ENCODE measurements at places on chromosomes 4 and X.

DNA sequence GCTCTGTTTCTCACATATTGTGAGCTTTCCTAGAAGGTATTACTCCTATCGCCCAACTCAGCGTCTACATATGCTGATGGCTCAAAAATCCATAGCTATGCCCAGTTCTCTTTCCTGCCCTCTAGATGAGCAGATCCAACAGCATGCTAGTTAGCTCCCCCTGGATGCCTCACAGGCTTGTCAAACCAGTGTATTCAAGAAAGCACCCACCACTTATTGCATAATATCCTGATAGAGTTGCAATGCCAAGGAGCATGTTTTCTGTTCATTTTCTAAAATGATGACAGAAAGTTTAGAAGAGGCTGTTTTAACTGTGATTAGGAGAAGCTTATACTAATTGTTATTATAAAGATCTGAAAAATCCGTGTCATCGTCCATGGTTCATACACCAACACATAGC, 1.9 kb upstream of the PACRGL start:
- no peak for DNase-seq

DNA sequence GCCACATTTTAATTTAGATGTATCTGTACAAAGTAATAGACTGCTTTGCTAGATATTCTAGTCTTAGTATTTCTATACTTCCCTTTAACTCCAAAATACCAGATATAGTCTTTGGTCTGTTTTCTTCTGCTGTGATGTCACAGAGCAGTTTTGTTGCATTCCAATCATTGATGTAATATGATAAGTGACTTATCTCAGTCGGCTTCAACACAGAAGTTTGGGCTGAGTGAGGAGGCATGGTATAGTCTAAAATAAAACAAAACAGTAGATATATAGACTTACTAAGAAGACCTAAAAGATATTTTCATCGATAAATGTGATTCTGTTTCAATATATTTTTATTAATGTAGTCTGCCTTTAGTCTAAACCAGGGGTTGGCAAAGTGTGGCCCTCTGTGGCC, 169.9 kb downstream of the DCK start:
- DNase-seq, result no peak

- no peak for DNase-seq
These were observed 15.8 kb downstream of the HTRA3 start for GRCh38 chr4:8285143-8285975.

DNA sequence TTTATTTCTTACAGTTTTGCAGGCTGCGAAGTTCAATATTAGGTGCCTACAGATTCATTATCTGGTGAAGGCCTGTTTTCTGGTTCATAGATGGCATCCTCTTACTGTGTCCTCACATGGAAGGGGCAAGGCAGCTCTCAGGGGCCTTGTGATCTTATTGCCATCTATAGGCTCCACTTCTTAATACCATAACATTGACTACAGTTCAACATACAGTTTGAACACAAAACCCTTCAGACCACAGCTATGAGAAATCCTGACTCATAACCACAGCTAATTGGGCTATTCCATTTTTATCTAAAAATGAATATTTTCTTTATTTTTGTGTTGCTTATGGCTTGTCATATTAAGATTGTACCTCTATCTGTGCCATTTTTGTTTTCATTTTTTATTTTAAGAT, 72.3 kb downstream of the STAG2 start:
- no peak for DNase-seq

DNA sequence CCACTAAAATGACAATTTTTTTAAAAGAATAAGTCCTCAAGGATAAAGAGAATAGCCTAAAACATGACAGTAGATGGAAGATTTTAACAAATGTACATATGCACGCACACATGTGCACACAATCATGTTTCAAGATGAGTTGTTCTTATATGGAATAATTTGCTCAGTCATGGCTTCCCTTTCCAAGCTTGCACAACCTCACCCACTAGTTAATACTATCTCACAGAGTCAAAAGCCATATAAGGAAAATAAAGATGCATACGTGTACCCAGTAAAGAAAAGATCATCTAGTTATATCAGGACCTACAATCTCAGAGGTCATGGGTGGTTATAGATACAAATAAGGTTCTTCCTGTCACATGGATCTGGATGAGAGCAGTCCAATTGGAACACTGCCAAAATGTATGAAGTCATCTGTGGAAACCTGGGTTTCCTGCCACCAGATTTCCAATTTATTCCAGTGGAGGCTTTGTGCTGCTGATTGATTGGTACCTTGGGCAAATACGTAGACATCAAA, 56.1 kb downstream of the FAM13A start:
- no peak for DNase-seq

GRCh38 chr4:31124008-31124585, 403.9 kb downstream of the PCDH7 start:
- DNase-seq, result no peak

DNA sequence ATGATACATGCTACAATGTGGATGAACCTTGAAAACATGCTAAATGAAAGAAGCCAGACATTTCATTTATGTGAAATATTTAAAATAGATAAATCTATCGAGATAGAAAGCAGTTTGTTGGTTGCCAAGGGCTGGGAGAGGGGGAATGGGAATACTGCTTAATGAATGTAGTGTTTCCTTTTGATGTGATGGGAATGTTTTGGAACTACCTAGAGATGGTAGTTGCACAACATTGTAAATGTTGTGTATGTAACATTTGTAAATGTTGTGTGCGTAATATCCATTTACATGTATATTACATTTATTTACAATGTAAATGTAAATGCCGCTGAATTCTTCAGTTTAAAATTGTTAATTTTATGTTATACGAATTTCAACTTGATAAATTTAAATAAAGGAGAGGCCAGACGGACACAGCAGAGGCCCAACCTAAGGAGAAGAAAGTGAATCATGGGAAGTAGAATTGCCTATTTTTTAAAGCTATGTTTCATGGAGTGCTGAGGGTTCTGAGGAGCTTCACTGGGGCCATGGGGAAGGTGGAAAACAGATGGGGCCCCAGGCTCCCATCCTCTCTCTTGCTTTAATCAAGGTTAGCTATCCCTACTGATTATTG, 60.0 kb upstream of the TEX13D start:
- DNase-seq, result no peak

DNA sequence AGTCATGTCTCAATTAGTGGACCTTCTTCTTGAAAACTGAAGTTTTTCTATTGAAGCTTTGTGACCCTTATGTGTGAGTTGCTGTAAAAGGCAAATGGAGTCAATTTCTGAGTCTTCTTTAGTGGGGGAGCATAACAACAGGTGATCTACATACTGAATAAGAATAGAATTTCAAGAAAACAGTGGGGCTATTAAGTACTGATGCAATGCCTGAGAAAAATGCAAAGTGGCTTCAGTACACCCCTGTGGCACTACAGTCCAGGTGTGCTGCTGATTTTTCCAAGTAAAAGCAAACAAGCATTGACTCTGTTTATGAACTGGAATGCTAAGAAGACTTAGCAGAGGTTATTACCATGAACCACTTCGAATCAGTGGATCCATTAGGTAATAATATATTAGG, 328.0 kb upstream of the PABPC4L start:
- no peak for DNase-seq

GRCh38 chr4:158179465-158179864, 6.6 kb upstream of the GASK1B start:
- no peak for DNase-seq

DNA sequence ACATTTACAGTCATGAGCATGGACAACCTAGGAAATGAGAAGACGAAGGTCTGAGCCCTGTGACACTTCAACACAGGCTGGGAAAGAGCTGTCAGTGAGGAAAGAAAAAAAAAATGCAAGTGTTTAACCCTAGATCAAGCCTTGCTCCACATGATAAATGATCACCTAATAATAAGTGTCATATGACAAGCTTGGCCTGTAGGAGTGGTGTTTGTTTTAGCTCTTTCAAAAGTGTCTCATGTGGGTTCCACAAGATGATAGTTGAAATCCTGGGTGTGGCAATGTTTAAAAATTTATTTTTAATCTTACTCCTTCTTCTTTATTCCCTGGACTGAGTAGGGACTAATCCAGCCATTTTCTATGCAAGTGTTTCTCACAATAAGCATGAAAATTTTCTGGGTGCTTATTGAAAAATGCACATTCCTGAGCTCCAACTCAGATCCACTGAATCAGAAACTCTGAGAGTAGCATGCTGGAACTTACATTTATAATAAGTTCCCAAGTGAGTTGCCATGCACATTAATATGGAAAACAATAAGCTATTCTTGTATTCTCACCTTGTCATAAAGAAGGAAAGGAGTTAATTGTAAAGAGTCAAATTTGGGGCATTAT, 138.3 kb downstream of the AREG start:
- DNase-seq, result no peak

- no peak for DNase-seq
These were observed 19.2 kb upstream of the FAAH2 start for GRCh38 chrX:57267308-57267707.

DNA sequence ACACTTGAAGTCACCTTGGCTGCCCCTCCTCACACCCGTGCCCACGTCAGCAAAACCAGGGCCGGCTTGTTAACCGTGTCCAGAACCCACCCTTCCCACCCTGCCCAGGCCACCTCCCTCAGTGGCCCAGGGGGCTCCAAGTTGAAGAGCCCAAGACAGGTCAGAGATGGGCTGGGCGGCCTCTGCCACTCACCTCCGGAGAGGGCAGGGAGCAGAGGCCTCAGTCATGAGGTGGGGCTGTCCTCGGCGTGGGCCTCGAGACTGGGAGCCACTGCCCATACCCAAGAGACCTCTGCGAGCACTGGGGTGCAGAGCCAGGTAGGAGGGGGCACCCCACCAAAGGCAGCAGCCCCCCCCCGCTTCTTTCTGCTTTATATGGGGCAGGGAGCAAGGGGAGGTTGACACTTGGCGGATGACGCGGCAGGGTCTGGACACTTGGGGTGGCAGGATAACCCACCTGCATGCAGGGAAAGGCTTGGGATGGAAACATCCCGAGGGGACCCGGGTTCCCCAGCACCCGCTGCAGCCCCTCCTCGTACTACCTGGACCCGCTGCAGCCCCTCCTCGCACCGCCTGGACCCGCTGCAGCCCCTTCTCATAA, 38.0 kb upstream of the SPON2 start:
- no peak for DNase-seq

- DNase-seq, result no peak
These were observed 92.3 kb upstream of the QRFPR start for GRCh38 chr4:121472937-121473721.

- no peak for DNase-seq
These were observed 27.6 kb upstream of the ZNF280C start for GRCh38 chrX:130296297-130296678.

GRCh38 chr4:111633663-111634266, 511.5 kb upstream of the FAM241A start:
- DNase-seq, result no peak

DNA sequence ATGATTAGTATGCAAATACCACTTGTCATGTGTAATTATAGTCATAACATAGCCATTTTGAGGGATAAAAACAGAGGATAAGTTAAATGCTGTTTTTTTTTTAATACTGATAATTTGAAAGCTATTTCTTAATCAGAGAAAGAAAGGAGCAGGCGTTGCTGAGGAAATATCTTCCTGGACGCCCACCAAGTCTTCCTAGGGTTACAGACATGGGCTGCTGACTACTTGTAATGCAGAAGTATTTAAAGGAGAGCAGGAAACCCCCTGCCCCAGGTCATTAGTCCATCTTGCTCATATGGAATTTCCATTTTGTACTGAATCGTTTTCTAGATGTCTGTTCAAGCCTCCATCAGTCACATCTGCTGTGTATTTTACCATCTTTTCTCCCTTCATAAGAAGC, 176.2 kb downstream of the ADGRL3 start:
- no peak for DNase-seq

DNA sequence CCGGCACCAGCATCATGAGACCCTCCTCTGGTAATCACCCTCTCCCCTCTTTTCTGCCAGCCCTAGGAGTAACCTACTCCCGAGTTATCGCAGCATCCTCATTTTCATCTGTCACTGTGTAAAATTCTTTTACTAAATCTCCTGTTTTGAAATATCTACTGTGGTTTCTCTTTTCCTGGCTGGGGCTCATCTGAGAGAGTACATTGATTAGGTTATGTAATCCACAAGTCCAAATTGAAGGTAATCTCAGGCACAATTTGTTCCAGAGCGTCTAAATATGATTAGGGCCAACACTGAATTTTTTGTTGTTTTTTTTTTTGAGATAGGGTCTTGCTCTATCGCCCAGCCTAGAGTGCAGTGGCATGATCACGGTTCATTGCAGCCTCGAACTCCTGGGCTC, 142.4 kb downstream of the SMIM20 start:
- no peak for DNase-seq

- peak; percentile 95 for DNase-seq
These were observed 134.8 kb downstream of the ARHGAP10 start for GRCh38 chr4:147866532-147867271.

DNA sequence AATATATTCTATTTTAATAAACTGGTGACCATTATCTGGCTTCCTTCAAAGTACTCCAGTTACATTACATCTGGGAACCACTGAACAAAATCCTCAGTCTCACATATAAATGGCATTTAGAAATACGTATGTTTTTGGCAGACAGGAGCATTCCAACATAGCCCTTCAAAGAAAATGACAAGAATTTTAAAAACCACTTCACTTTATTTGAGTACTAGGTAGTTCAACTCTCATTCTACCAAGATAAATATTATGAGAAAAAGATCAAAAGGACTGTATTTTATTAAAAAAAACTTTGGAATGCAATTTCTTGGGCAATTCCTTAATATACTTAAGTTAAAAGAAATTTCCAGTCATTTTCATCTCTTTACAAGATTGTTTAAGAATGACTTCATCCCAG, 17.6 kb downstream of the TNIP3 start:
- DNase-seq, result no peak

DNA sequence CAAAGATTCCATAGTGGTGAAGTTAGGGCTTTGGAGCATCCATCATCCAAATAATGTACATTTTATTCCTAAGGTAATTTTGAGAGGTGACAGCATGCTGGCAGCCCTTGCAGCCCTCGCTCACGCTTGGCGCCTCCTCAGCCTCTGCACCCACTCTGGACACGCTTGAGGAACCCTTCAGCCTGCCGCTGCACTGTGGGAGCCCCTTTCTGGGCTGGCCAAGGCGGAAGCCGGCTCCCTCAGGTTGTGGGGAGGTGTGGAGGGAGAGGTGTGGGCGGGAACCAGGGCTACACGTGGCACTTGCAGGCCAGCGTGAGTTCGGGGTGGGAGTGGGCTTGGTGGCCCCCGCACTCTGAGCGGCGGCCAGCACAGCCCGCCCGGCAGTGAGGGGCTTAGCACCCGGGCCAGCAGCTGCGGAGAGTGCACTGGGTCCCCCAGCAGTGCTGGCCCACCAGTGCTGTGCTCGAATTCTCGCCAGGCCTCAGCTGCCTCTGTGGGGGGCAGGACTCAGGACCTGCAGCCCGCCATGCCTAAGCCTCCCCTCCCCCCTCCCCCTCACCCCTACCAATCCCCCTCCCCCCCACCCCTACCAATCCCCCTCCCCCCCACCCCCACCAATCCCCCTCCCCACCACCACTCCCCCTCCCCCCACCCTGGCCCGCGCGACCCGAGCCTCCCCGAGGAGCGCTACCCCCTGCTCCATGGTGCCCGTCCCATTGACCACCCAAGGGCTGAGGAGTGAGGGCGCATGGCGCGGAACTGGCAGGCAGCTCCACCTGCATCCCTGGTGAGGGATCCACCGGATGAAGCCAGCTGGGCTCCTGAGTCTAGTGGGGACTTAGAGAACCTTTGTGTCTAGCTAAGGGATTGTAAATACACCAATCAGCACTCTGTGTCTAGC, 37.0 kb upstream of the DKK2 start:
- no peak for DNase-seq

GRCh38 chrX:18828832-18829404, 121.5 kb downstream of the PPEF1 start:
- DNase-seq, result no peak

All from activated CD4-positive, alpha-beta T cell treated with anti-CD3 and anti-CD28 coated beads, Interleukin-2, amount 10 ng/mL, durations not matched to agents 7 days and 5 days (primary cell).